ENCODE measurements at places on chromosomes 4 and X. TPM values are rescaled to one million over a fixed set of nuclear protein-coding genes. Genes with fewer than 3 reads are reported as not detected.

NPNT gene
- total RNA-seq, result 71.8 TPM

LEF1 gene
- 84.4 TPM for total RNA-seq

DRD5 gene
- total RNA-seq, result not detected

RASL11B gene
- 21.2 TPM for total RNA-seq

GPR82 gene
- total RNA-seq, result not detected

PPEF2 gene
- total RNA-seq, result not detected

RPGR gene
- total RNA-seq, result 8.4 TPM

ATOH1 gene
- total RNA-seq, result not detected

RTL9 gene
- total RNA-seq, result 1.9 TPM

PABPC4L gene
- 8.4 TPM for total RNA-seq

RBMXL3 gene
- not detected for total RNA-seq

NEUROG2 gene
- total RNA-seq, result 0.41 TPM

MAGEB10 gene
- not detected for total RNA-seq

SPP1 gene
- total RNA-seq, result 0.87 TPM

RNF212 gene
- not detected for total RNA-seq

SPATA4 gene
- 0.56 TPM for total RNA-seq

KLB gene
- not detected for total RNA-seq

CCDC120 gene
- 2.5 TPM for total RNA-seq

LONRF3 gene
- total RNA-seq, result 22.9 TPM

UGT8 gene
- total RNA-seq, result 27.6 TPM

ETDB gene
- total RNA-seq, result not detected

TEX11 gene
- 0.23 TPM for total RNA-seq

TCEAL5 gene
- not detected for total RNA-seq

GRID2 gene
- 0.48 TPM for total RNA-seq

RTL5 gene
- total RNA-seq, result 0.18 TPM
